Uterus (tissue), 4 donors: ENCODE measurements at places on chromosomes 3 and 15. TPM values are rescaled to one million over a fixed set of nuclear protein-coding genes. Genes with fewer than 3 reads are reported as not detected.

GCSAM gene
- total RNA-seq = not detected

BLOC1S6 gene
- 127 TPM for total RNA-seq

MAN2C1 gene
- total RNA-seq = 154 TPM

KNG1 gene
- not detected for total RNA-seq

GHRL gene
- total RNA-seq = 7.9 TPM

FURIN gene
- 20.5 TPM for total RNA-seq

MESP1 gene
- total RNA-seq = not detected

PATL2 gene
- total RNA-seq = 2.0 TPM

DNA sequence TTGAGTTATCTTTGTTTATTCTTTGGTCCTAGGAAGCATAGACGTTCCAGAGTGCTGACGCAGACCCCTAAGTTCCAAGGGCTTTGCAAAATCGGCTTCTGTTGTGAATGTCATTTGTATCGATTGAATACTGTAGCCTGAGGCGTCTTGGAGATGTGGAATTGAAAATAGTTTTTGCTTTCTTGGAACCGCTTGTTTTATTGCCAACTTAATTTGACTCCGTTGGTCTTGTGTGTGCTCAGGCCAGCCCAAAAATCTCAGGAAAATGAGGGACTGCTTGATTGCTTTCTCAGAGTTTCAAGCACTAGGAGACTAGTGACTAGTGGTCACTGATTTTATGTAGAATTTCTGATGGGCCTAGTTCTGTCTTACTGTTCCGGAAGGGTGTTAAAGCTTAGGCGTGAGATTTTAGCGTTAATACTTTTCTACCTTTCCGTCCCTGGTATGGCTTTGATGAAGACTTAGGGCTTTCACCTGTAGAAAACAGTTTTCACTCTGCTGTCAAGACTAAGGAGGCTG is 263 bp upstream of the UTS2B start:
- no peaks in the 10 kb centered on the region for H3K4me1 ChIP-seq
- no peaks in the 10 kb centered on the region for H3K36me3 ChIP-seq
- H3K27me3 ChIP-seq = no peaks in the 10 kb centered on the region
- H3K4me3 ChIP-seq = peak overlapping the region; percentile 91
- H3K27ac ChIP-seq = peak overlapping the region; percentile 90

DNA sequence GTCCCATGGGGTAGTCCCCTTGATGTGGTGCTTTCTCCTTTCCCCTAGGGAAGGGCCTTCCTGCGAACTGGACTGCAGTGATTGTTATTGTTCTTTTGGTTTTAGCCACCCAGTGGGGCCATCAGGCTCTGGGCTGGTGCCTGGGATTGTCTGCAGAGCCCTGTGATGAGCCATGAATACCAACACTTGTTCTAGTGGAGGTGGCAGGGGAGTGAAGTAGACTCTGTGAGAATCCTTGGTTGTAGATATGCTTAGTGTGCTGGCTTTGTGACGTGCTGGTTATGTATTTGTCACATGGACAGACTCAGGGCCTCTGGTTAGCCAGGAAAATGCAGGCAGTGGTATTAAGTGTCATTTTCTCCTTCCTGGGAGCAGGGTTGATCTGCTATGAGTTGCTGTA is 51.8 kb upstream of the NDUFB4 start:
- H3K4me1 ChIP-seq = no peaks in the 10 kb centered on the region
- H3K27me3 ChIP-seq = no peaks in the 10 kb centered on the region
- no peak overlapping the region for H3K27ac ChIP-seq
- H3K36me3 ChIP-seq = no peaks in the 10 kb centered on the region
- DNase-seq = no peak
- H3K4me3 ChIP-seq = no peak overlapping the region

- H3K36me3 ChIP-seq = no peaks in the 10 kb centered on the region
- H3K27ac ChIP-seq = no peak overlapping the region
- no peaks in the 10 kb centered on the region for H3K27me3 ChIP-seq
- no peaks in the 10 kb centered on the region for H3K4me1 ChIP-seq
- no peak overlapping the region for H3K4me3 ChIP-seq
- DNase-seq = no peak
These were observed 235.6 kb downstream of the PCCB start for GRCh38 chr3:136485777-136486176.

GRCh38 chr3:126213379-126214028 is 33.1 kb upstream of the ALDH1L1 start:
- H3K27ac ChIP-seq = peak overlapping the region; percentile 67
- no peaks in the 10 kb centered on the region for H3K4me1 ChIP-seq
- H3K4me3 ChIP-seq = peak overlapping the region; percentile 58
- no peaks in the 10 kb centered on the region for H3K27me3 ChIP-seq
- DNase-seq = peak; percentile 27

DNA sequence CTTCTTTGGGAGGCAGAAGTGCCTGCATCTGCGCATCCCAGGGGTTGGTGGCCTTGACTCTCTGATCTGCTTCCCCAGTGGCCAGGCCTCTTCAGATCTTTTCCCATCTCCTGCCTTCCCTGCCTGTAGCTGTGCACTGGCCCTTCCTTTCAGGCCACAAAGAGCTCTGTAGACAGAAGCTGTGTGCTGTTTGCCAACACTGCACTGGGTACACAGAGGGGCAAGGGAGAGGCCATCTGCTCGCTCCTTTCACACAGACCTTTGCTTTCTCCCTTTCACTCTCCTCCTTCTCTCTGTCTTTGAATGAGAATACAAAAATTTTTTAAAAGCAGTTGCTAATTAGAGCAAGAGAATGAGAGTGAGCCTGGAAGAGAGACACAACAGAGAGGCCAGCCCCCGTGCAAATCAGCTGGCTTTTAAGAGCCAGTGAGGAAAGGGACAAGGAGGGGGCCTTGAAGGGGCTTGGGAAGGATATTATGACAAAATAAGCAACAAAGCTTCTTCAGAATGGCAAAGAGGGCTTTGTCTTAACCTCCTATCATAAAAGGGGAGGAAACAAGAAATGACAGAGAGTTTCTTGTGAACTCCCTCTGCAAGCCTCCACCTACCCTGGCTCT is 170.9 kb downstream of the EPHB1 start:
- H3K27me3 ChIP-seq = no peaks in the 10 kb centered on the region
- no peak overlapping the region for H3K4me3 ChIP-seq
- no peaks in the 10 kb centered on the region for H3K36me3 ChIP-seq
- no peak overlapping the region for H3K27ac ChIP-seq

- H3K4me1 ChIP-seq = no peaks in the 10 kb centered on the region
- no peaks in the 10 kb centered on the region for H3K36me3 ChIP-seq
- H3K27ac ChIP-seq = no peak overlapping the region
- H3K4me3 ChIP-seq = no peak overlapping the region
- H3K27me3 ChIP-seq = no peaks in the 10 kb centered on the region
These were observed 181.3 kb upstream of the WNT5A start for GRCh38 chr3:55668359-55668758.

- no peak for DNase-seq
- no peak overlapping the region for H3K27ac ChIP-seq
- H3K27me3 ChIP-seq = no peaks in the 10 kb centered on the region
- H3K36me3 ChIP-seq = no peaks in the 10 kb centered on the region
These were observed 6.7 kb downstream of the PAQR5 start for GRCh38 chr15:69305204-69305931.

DNA sequence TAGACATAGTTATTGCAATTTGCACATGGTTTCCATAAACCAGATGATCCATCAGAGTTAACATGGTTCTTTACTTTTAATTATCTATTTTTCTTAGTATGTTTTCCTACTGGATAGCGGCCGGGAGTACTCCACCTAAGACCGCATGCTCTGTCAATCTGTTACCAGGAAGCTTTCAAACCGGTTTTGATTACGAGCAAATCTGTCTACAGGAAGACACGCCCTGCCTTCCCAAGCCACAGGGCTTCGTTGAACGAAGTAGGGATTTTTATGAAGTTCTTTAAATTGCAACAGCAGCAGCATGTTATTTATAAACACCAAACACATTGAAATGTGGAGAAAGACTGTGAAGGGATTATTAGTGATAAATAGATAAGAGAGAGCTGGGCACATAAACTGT is 283.3 kb upstream of the ROBO2 start:
- no peaks in the 10 kb centered on the region for H3K27me3 ChIP-seq
- no peak for DNase-seq
- no peak overlapping the region for H3K4me3 ChIP-seq
- no peaks in the 10 kb centered on the region for H3K4me1 ChIP-seq
- H3K27ac ChIP-seq = no peak overlapping the region
- no peaks in the 10 kb centered on the region for H3K36me3 ChIP-seq
